ENCODE measurements at places on chromosomes 3 and 15. TPM values are rescaled to one million over a fixed set of nuclear protein-coding genes. Genes with fewer than 3 reads are reported as not detected.

GOLGA6A gene
- not detected for total RNA-seq

RHOV gene
- 6.2 TPM for total RNA-seq

LIPC gene
- 1.6 TPM for total RNA-seq

PLA2G4D gene
- not detected for total RNA-seq

GRCh38 chr3:157190380-157190872 lies 30.5 kb upstream of the CCNL1 start:
- no peaks in the 10 kb centered on the region for H3K36me3 ChIP-seq
- no peak for DNase-seq
- H3K4me3 ChIP-seq: no peak overlapping the region

- no peak overlapping the region for H3K4me3 ChIP-seq
- no peaks in the 10 kb centered on the region for H3K27me3 ChIP-seq
Measured at GRCh38 chr3:141684758-141685157, 53.3 kb upstream of the RNF7 start.

DNA sequence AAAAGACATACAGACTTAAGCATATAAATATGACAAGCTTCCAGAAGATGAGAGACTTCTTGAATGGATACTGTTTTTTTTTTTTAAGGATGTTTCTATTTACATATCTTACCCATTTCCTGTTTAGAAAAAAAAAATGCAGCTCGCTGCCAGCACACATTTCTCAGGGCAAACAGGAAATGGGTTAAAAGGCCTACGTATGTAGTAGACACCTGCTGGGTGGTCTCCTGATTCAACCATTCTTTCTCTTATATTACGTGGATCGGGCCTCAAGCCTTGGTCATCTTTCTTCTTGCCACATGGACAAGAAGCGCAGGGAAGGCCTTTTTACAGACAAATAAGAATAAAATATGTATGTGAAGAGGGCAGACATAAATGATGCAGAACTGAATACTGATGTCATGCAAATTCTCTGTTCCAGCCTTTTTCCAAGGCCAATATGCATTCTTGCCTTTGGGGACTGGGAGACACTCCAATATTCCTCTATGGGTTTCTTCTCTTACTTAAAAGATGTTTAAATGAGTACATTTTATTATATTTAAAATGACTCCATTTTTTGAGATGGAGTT lies 35.0 kb upstream of the TJP1 start:
- no peaks in the 10 kb centered on the region for H3K4me1 ChIP-seq
- no peaks in the 10 kb centered on the region for H3K27me3 ChIP-seq
- H3K36me3 ChIP-seq: no peaks in the 10 kb centered on the region
- H3K4me3 ChIP-seq: no peak overlapping the region
- no peak overlapping the region for H3K27ac ChIP-seq

DNA sequence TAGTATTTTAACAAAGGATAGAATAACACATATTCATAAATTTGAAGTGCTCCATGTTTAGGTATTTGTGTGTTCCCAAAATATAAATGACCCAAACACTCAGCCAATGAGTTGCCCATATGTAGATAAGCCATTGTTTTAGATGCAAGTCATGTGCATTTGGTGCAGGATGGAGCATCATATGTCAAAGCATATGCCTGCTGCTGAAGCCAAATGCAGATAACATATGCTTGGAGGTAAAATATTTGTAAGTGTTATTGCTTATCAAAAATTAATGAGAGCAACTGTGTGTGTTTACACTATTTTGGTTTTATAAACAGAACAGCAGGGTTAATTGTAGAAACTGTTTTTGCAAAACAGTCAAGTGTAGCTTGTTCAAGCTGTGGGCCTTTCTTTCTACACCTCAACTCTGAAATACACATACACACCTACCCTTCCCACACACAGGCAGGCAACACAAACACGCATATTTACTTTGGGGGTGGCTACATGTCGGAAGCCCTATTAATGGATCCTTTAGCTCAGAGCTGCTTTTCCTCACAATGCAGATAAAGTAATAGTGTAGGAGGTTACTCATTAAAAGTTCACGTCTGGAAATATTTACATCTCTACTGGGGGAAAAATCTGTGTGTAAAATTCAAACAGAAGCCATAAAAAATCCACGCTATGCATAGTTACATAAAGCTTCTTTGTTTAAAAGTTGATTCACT lies 521.4 kb downstream of the ZNF385D start:
- H3K4me1 ChIP-seq: no peaks in the 10 kb centered on the region
- H3K4me3 ChIP-seq: no peak overlapping the region
- DNase-seq: no peak

GRCh38 chr3:43587303-43587702 lies 34.5 kb downstream of the ANO10 start:
- no peak overlapping the region for H3K4me3 ChIP-seq
- H3K27me3 ChIP-seq: no peaks in the 10 kb centered on the region
- no peaks in the 10 kb centered on the region for H3K4me1 ChIP-seq
- no peaks in the 10 kb centered on the region for H3K36me3 ChIP-seq

DNA sequence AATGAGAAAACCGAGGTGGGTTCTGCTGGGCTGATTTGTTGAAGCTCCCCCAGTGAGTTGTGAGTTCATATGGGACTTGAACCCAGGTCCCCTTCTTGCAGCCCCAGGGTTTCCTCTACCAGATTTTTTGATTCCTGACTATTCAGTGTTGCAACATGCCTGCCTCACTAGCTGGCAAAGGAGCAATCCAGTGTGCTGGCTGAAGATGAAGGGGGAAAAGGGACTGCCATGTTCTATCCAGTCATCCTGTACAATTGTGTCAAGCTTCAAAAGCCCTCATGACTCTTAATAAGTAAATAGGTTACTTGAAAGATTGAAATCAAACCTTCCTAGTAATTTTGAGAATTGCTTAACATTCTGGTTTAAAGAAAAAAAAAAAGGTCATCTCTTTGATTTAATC lies 211.5 kb upstream of the TP63 start:
- no peak overlapping the region for H3K27ac ChIP-seq
- H3K36me3 ChIP-seq: no peaks in the 10 kb centered on the region
- H3K4me3 ChIP-seq: no peak overlapping the region
- no peak for DNase-seq

- no peaks in the 10 kb centered on the region for H3K36me3 ChIP-seq
- no peaks in the 10 kb centered on the region for H3K4me1 ChIP-seq
- H3K27ac ChIP-seq: no peak overlapping the region
- H3K27me3 ChIP-seq: no peaks in the 10 kb centered on the region
- no peak overlapping the region for H3K4me3 ChIP-seq
Measured at GRCh38 chr3:120496278-120497002, 45.6 kb upstream of the FSTL1 start.

DNA sequence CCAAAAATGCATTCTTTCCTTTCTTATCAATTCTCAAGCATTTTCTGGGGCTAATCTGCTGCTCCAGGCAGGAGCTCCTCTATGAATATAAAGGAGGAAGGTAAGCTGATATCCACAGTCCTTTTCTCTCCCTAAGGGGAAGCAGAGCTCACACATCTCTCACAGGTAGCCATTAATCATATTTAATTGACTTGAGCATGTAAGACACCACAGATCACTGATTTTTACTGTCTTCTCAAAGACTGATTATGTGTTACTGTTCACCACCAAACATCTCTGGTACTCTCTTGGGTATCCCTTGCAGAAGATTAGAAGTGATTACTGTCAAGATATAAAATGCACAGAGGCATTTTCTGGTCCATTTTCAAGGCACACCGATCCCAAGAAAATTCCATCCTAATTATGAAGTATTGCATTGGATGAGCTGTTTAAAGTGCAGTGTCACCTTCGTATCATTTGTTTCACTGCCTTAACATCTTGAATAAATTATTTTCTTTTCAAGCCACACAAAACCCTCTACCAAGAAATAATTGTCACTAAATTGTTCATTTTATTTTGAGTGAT lies 100.7 kb downstream of the ARPP21 start:
- H3K4me1 ChIP-seq: no peaks in the 10 kb centered on the region
- no peak for DNase-seq
- H3K27ac ChIP-seq: no peak overlapping the region
- no peaks in the 10 kb centered on the region for H3K27me3 ChIP-seq
- H3K36me3 ChIP-seq: no peaks in the 10 kb centered on the region
- no peak overlapping the region for H3K4me3 ChIP-seq

- no peak for DNase-seq
- H3K36me3 ChIP-seq: no peaks in the 10 kb centered on the region
- no peak overlapping the region for H3K27ac ChIP-seq
- H3K4me1 ChIP-seq: peaks cover 2% of the 10 kb centered on the region
- H3K27me3 ChIP-seq: no peaks in the 10 kb centered on the region
Measured at GRCh38 chr3:40181182-40181581, 128.3 kb upstream of the EIF1B start.

All from body of pancreas (tissue), 4 donors.